ENCODE measurements at places on chromosomes 16 and 17.

GRCh38 chr17:66673668-66674276, 161.1 kb upstream of the CACNG5 start:
- no peak for DNase-seq

GRCh38 chr17:9279893-9280292, 258.6 kb downstream of the NTN1 start:
- DNase-seq: no peak

DNA sequence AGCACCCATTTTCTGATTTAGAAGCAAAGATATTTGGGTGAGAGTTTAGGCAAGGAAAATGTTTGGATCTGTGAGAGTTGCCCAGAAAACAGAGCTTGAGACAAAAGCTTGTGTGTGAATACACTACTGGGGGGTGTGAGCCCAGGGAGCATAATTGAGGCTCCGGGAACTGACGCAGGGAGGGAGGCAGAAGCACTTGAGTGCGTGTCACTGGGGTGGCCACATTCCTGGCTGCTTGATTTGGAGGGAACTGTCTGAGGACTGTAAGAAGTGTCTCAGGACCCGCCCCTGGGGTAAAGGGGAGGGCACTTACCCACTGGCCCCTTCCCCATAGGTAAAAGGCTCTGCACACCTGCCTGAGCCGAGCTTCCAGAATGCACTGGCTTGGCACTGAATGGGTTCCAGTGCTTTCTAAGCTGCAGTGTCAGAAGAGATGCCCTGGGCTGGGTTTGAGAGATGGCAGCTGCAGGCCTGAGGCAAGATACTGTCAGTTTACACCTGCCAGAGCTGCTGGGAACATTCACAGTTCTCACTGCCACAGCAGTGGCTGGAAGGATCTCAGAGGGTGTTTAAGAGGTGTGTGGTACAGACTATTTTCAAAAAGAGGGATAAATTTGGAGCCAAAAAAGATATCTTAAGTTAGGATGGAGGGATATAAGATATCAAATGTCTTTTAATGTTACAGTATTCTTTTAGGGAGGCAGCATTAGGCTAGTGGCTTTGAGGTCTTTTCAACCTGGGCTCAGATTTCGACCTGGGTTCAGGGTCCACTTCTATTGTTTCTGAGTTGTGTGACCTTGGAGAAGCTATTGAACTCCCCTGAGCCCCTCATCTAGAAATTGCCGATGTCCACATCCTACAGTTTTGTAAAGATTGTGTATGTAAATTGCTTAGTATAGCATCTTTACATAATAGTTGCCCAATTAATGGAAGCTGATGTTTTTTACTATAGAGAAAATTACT, 6.9 kb upstream of the TEX2 start:
- DNase-seq: no peak

DNA sequence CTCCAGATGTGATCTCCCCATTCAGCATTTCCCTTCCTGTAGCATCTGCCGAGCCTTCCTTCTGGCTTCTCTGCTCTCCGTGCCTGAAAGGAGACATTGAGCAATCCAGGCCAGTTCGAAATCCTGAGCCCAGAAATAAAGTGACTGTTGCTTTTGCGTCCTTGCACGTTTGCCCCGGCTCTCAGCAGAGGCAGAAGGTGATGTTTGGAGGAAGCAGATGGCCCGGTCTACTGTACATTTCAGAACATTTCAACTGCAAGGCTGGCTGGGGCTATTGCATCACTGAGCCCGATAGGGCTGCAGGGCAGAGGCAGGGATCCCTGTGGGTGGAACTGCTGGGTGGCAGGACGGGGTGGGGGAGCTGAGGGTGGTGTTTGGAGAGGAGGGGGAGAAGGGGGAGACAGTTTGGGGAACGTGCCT, 29.4 kb downstream of the IRF8 start:
- no peak for DNase-seq

GRCh38 chr17:62705778-62706597, 78.5 kb downstream of the MRC2 start:
- DNase-seq: no peak

- DNase-seq: no peak
These were observed 39.0 kb downstream of the TEX2 start for GRCh38 chr17:64223931-64224629.

DNA sequence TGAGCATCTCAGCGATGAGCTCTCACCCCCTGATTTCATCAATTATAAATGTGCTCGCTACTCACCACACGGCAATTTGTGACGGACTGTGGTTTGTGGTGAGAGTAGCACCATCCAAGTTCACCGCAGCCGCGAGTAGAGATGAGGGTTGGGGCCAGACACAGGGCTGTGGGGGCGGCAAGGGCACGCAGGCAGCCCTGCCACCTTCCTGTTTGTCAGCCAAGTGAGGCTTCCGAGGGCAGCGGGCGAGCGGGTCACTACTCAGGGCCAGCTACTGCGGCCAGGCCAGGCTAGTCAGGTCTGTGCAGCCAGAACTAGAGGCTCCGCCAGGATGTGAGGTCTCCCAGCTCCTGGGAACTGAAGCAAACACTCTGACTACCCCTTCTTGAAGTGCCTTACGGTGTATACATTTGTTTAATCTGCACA, 39.6 kb upstream of the MEOX1 start:
- no peak for DNase-seq

DNA sequence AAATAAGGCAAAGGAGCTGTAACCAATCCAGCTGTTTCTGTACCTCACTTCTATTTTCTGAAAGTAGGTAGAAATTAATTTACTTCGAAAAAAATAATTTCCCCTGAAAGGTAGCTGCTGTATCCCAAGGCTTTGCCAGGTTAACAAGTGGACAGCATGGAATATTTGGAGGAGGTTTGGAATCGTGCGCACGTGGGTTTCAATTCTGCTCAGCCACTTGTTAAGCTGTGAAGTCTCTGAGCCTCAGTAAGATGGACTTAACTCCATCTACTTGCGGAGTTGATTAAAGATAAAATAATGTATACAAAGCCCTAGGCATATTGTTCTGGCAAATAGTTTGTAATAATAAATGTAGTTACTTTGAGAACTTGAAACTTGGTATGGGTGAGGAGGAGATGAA, 57.4 kb upstream of the LGALS9 start:
- DNase-seq: no peak

GRCh38 chr17:12229335-12229734, 208.7 kb downstream of the MAP2K4 start:
- DNase-seq: no peak

DNA sequence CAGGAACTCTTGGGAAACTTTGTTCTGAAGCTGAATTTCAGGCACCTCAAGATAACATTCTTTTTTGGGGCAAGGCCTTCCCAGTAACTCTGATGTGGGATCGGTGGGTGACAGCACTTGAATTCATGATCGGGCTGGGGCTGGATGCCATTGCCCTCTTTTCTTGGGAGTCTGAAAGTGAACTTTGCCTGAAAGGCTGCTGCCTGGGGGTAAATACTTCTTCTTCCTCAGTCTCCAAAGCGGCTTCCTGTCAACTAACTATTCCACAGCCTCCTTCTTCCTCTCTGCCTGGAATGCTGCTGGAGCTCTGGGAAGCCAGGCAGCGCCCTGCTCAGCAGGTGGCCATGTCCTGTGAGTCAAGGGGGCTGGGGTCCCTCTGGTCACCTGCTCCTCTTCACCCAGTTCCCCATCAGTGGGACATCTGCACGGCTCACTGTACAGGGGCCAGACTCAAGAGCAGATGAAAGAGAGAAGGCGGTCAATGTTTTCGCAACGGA, 79.5 kb downstream of the WIPI1 start:
- no peak for DNase-seq

- DNase-seq: no peak
These were observed 1070.0 kb downstream of the CDH11 start for GRCh38 chr16:64051824-64052223.

GRCh38 chr16:21656795-21657768, 4.7 kb upstream of the IGSF6 start:
- no peak for DNase-seq

- DNase-seq: no peak
These were observed 34.8 kb downstream of the CBFA2T3 start for GRCh38 chr16:88941913-88942909.

- no peak for DNase-seq
These were observed 11.1 kb upstream of the CLEC18A start for GRCh38 chr16:69939821-69940585.

Measured in omental fat pad (tissue), 4 donors.